HCT116 (cell line): ENCODE measurements at places on chromosomes 7 and 10. TPM values are rescaled to one million over a fixed set of nuclear protein-coding genes. Genes with fewer than 3 reads are reported as not detected.

The FAM180A gene
- total RNA-seq: 0.59 TPM

The CCL24 gene
- not detected for total RNA-seq

The GARIN1A gene
- total RNA-seq: 0.49 TPM

DNA sequence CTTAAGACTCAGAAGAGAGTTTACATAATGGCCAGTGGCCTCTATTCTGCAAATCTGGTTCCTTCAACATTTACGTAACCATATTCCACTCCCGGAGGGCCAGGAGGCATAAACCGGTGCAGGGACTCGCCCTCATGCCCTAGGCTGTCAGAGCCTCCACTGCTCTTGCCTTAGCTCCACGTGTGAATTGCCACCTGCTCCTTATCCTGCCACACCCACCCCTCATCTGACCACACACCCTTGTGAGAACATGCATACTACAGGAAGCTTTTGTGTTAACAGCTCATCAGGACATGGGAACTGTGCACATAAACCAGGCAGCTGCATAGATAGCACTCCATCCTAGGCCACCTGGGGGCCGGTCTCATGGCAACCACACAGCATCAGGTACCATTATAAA lies 146.7 kb upstream of the PFKP start:
- H3K27me3 ChIP-seq: peaks cover 34% of the 10 kb centered on the region
- no peaks in the 10 kb centered on the region for H3K4me1 ChIP-seq
- H3K27ac ChIP-seq: no peak overlapping the region
- no peak for DNase-seq
- H3K36me3 ChIP-seq: no peaks in the 10 kb centered on the region

GRCh38 chr10:103445767-103446567 lies 6.2 kb downstream of the CALHM2 start:
- H3K36me3 ChIP-seq: peaks cover 68% of the 10 kb centered on the region
- DNase-seq: no peak
- H3K4me3 ChIP-seq: no peak overlapping the region

DNA sequence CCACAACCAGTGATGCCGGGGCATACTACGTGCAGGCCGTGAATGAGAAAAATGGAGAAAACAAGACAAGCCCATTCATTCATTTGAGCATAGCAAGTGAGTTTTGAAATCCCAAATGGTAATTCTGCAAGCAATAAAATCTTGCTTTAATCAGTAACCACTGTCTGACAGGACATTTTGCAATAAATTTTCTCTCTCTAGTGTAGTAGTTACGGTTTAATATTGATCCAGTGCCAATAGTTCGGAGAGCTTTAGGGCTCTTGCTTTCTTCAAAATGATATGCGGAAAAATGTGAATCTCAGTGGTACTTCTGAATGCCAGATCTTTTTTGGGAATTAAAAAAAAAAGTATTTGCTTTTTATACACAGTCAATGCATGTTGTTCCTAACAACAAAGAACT lies 520.4 kb downstream of the SDK1 start:
- H3K4me3 ChIP-seq: no peak overlapping the region
- no peaks in the 10 kb centered on the region for H3K36me3 ChIP-seq
- H3K27ac ChIP-seq: no peak overlapping the region
- no peak for DNase-seq
- no peaks in the 10 kb centered on the region for H3K4me1 ChIP-seq

DNA sequence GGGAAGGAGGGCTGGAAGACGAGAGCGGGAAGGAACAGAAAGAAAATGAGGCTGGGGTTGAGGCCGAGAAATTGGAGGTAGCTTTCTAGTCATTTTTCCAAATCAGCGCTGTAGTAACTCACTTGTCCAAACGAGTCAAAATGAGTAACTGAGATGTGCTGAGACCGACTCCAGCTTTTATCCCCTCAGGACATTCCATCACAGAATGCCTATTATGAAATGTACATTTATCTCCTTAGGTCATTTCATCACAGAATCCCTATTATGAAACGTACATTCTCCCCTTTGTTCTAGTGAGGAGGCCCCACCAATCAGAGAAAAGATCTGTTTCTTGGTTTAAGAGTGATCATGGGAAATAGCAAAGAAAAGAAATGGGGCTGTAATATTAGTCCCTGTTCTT lies 55.7 kb upstream of the AMPH start:
- no peak overlapping the region for H3K4me3 ChIP-seq
- no peaks in the 10 kb centered on the region for H3K4me1 ChIP-seq
- H3K36me3 ChIP-seq: no peaks in the 10 kb centered on the region
- peaks cover 28% of the 10 kb centered on the region for H3K27me3 ChIP-seq

DNA sequence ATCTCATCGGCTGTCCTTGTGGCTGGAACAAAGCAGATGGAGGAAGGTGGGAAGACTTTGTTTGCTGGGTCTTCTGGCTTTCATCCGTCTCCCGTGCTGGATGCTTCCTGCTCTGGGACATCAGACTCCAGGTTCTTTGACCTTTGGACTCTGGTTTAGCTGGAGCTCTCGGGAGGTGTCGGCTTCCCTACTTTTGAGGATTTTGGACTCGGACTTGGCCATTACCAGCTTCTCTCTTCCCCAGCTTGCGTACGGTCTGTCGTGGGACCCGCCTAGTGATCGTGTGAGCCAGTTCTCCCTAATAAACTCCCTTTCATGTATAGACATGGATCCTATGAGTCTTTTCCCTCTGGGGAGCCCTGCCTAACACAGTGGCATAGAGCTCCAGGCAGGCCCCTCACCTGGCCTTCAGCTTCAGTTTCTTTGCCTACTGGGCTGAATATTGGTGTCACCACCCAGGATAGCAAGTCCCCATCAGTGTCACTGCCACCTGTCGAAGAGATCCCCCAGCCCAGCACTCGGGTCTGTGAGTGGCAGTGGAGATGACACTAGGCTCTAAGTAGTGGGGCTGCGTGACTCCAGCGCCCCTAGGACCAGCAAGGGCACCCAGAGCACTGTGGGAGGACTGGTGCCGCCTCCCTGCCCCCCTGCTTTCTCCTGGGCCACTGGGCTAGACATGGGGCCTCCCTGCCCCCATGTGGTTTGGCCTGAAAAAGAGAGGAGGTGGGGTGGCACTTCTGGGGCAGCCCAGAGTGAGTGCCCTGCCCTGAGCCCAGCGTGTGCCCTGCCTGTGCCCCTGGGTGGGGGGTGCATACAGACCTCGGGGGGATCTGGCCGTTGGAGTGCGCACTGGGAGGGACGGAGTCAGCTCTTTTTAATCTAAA lies 135.6 kb downstream of the LHPP start:
- no peaks in the 10 kb centered on the region for H3K36me3 ChIP-seq
- DNase-seq: no peak
- H3K27ac ChIP-seq: no peak overlapping the region
- no peaks in the 10 kb centered on the region for H3K27me3 ChIP-seq

DNA sequence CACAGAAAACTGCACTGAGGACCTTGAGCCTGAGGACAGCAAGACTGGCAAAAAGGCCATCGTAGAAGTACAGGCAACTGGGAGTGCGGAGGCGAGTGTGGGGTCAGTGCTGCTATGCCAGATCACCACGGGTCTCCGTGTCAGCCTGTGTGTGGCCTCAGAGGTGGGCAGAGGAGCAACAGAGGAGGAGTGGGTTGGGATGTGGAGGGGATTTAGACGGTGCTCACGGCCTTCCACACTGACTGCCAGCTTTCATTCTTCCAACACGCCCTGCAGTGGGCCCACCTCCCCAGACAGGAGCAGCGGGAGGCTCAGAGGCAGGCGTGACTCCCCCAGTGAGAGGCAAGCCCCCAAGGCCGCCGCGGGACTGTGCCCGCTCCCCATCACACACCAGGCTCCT lies 17.0 kb upstream of the ZMIZ1 start:
- peaks cover 6% of the 10 kb centered on the region for H3K4me1 ChIP-seq
- H3K4me3 ChIP-seq: no peak overlapping the region
- H3K36me3 ChIP-seq: no peaks in the 10 kb centered on the region
- H3K27me3 ChIP-seq: no peaks in the 10 kb centered on the region
- no peak overlapping the region for H3K27ac ChIP-seq

DNA sequence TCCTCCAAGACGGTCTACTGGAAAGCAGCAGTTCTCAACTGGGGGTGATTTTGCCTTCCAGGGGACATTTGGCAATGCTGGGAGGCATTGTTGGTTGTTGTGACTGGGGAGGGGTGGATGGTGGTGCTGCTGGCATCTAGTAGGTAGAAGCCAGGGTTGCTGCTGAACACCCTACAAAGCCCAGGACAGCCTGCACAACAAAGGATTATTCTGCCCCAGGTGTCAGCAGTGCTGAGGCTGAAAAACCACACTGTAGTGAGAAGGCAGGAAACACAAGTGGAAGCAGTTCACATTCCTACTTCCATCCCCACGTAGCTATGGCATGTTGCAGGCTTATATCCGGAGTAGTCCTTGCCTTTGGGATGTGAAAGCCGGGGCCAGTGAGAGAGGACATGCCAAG lies 86.9 kb downstream of the AOAH start:
- no peak for DNase-seq
- no peaks in the 10 kb centered on the region for H3K36me3 ChIP-seq
- H3K27ac ChIP-seq: no peak overlapping the region
- H3K27me3 ChIP-seq: no peaks in the 10 kb centered on the region

DNA sequence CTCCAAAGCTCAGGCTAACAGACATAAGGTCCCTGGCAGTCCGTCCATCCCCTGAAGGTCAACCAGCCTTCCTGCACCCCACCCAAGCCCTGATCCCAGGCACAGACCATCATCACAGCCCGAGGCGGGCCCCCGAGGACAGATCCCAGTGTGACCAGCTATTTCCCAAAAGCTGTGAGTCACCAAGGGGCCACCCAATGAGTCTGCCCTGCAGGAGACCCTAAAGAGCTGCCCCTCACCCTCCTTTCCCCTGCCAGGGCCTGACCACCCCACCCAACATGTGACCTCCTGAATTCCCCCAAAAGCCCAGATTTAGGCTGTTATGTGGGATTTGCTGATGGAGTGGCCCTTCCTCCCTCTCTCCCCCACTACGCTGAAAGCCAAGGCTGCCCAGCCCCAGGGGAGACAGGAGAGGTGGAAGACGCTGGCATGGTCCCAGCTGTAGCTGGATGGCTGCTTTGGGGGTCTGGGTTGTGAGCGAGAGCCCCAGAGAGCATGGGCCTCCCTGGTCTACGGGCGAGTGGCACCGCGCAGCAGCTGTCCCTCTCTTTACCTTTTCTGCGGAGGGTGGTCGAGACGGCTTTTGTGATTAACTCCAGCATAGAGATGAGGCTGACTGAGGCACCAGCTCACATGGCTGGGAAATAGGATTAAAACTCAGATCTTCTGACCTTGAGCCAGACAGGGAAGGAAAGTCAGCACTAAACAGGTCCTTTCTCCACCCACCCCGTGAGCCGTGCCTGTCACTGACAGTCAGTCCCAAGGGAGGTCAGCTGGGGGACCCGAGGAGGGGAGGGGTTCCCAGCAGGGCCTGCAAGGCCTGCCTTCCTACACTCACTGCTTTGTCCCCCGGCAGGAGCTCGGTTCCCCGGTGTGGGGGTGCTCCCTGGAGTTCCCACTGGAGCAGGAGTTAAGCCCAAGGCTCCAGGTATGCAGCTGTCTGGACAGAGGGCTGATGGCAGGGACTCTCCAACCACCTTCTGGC lies 16.7 kb downstream of the ELN start:
- no peaks in the 10 kb centered on the region for H3K27me3 ChIP-seq
- H3K4me3 ChIP-seq: no peak overlapping the region
- H3K36me3 ChIP-seq: no peaks in the 10 kb centered on the region
- DNase-seq: no peak
- peaks cover 1% of the 10 kb centered on the region; the same call in 1 of the 2 replicates for H3K4me1 ChIP-seq

DNA sequence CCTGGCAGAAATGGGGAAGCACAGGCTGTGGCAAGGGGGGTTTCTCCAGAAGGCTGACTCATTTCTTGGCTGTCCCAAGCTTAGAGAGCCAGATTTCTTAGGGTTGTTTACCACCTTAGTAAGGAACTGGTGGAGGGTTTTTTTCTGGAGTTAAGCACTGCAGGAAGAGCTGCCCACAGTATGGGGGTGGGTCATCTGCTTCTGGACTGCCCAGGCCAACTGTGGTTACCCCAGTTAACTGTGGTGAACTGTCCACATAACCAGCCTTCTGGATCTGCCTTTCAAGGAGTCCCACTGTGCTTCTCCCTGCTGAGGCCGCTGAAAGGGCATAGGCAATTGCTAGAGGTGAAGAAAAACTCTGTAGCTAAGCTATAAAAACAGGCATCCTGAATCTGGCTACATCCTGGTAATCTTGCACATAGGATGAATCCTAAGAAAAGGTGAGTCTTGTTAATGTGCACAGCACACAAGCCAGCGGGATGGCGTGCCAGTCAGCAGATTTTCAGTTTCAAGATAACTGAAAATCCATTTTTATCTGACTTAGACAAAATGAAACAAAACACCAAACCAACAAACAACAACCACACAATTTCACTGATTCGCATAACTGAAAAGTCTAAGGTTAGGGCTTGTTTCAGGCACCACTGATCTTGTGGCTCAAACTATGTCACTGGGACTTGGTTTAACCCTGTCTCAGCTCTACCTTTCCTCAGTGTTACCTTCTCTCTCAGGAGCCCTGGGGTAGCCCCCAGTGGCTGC lies 21.6 kb upstream of the TSPAN33 start:
- H3K36me3 ChIP-seq: no peaks in the 10 kb centered on the region
- no peak overlapping the region for H3K27ac ChIP-seq
- DNase-seq: no peak
- no peaks in the 10 kb centered on the region for H3K4me1 ChIP-seq

GRCh38 chr7:38504684-38505083 lies 126.5 kb downstream of the AMPH start:
- H3K36me3 ChIP-seq: no peaks in the 10 kb centered on the region
- H3K4me3 ChIP-seq: no peak overlapping the region
- peaks cover 29% of the 10 kb centered on the region for H3K27me3 ChIP-seq
- H3K4me1 ChIP-seq: no peaks in the 10 kb centered on the region
- no peak overlapping the region for H3K27ac ChIP-seq
- DNase-seq: no peak
